ENCODE measurements at places on chromosomes 2 and 18. TPM values are rescaled to one million over a fixed set of nuclear protein-coding genes. Genes with fewer than 3 reads are reported as not detected.

DNA sequence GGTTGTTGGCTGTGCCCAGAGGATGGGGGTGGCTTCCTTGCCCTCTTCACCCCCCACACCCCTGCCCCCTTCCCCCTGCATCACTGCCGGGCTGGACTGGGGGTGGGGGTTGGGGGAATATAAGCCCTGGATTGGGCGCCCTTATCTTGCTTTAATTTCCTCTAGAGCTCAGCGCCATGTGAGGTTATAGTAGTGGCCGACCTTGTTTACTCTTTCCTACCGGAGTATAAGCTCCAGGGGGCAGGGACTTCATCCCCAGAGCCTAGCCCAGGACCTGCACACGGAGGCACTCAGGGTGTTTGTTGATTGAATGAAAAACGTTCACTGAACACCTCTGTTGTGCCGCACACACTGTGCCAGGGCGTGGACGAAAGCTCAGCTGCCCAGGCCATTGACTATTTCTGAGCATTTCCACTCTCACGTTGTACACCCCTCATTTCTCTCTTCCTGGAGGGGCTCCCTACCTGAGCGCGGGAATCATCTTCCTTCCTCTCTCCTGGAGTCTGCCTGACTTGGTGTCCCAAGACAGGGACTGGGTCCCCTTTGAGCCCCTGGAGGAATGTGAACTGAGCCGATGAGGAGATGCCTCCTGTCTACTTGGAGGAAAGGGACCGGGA lies 9.3 kb upstream of the SPATA3 start:
- DNase-seq = no peak

DNA sequence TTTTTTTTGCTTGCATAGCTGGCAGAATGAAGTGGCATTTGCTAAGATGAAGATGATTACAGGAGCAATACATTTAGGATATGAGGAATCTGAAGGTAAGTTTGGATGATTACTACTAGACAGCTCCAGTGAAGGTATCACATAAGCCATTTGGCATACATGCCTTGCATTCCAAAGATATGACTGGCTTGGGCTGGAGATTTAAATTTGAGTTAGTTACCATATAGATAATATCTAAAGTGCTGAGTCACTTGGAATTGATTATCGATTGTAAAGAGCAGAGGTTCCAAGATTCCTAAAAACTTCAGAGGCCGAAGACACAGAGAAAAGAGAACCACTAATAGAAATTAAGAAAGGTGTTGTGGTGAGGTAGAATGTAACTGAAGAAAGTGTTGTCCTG lies 1026.4 kb downstream of the DSC3 start:
- no peak for DNase-seq

GRCh38 chr2:234145057-234145456 lies 94.6 kb downstream of the SPP2 start:
- DNase-seq = no peak

GRCh38 chr18:54776282-54776977 lies 51.8 kb upstream of the RAB27B start:
- peak; percentile 95 for DNase-seq

GRCh38 chr2:155815851-155816250 lies 516.7 kb downstream of the NR4A2 start:
- no peak for DNase-seq

GRCh38 chr18:61388010-61388409 lies 54.8 kb downstream of the CDH20 start:
- no peak for DNase-seq

ABCB11 gene
- polyA plus RNA-seq = 0.21 TPM

DNA sequence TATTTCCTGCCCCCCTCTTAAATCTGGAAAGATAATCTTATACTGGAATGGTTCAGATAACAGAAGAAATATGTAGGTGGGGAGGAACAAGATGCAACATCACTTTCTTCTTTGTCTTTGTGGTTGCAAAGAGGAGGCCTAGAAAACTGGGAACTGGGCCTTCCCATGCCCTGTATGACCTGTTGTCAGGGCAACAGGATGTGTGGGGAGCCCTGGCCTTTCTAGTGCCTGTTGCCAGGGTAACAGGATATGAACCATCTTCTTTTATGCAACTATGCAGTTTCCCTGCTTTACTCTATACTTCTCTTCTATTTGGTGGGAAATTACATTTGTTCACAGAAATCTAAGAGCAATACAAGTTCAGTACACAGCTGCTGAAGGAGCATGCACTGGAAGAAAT lies 79.8 kb upstream of the PDE1A start:
- no peak for DNase-seq

DNA sequence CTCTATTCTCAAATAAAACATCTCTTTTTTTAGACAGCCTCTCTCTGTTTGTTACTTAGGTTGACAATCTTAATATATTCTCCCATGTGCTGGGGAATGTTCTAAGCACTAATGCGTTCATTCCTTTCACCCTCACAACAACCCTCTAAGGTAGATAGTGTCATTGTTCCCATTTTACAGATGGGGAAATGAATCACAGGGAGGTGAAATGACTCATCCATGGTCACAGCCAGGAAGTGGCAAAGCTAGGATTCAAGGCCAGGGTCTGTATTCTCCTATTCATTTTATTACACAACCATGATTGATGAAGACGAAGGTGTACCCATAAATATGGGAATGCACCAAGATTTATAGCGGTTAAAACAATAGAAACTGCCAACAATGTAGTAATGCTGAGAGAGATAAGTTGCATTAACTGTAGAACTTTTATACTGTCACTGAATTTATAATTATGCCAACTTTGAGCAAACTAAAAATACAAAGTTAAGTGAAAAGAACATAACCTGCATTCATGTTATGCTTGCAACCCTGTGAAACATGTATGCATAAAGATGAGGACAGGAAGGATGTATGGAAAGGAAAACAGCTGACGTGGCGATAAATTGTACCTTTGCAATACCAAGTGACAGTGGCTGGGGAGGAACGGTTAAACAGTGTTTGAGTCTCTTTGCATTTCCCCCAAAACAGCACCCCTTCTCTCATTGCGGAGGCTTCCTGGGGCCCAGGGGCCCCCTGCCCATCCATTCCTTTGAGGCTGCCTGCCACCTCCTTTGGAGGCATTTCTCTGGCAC lies 257.7 kb upstream of the AGAP1 start:
- no peak for DNase-seq

UGT1A4 gene
- not detected for polyA plus RNA-seq

DNA sequence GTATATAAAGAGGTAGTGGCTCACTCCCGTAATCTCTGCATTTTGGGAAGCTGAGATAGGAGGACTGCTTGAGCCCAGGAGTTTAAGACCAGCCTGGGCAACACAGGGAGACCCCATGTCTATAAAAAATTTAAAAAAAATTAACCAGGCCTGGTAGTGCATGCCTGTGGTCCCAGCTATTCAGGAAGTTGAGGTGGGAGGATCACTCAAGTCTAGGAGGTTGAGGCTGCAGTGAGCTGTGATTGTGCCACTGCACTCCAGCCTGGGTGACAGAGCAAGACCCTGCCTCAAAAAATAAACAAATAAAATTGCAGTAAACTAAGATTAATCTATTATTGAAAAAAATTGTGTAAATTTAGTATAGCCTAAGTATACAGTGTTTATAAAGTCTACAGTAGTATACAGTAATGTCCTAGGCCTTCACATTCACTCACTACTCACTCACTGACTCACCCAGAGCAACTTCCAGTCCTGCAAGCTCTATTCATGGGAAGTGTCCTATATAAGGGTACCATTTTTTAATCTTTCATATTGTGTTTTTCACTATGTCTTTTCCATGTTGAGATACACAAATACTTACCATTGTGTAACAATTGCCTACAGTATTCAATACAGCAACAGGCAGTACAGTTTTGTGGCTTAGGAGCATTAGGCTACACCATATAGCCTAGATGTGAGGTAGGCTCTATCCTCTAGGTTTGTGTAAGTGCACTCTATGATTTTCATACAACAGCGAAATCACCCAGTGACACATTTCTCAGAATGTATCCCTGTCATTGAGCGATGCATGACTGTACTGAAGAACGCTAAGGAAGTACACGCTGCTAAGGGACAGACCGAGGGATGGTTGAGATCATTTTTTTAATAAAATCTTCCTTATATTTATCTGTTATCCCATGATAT lies 10.4 kb upstream of the MAP4K3 start:
- DNase-seq = no peak

GRCh38 chr18:23306822-23307221 lies 146.3 kb upstream of the RIOK3 start:
- DNase-seq = no peak

LRRC30 gene
- polyA plus RNA-seq = 7.6 TPM

GRCh38 chr18:9835825-9836224 lies 49.9 kb upstream of the TXNDC2 start:
- peak; percentile 69 for DNase-seq

TUBA3E gene
- not detected for polyA plus RNA-seq

GRCh38 chr2:231925303-231926179 lies 655 bp downstream of the NPPC start:
- DNase-seq = peak; percentile 94

GRCh38 chr2:186515376-186515775 lies 29.3 kb downstream of the ZC3H15 start:
- DNase-seq = no peak

DNA sequence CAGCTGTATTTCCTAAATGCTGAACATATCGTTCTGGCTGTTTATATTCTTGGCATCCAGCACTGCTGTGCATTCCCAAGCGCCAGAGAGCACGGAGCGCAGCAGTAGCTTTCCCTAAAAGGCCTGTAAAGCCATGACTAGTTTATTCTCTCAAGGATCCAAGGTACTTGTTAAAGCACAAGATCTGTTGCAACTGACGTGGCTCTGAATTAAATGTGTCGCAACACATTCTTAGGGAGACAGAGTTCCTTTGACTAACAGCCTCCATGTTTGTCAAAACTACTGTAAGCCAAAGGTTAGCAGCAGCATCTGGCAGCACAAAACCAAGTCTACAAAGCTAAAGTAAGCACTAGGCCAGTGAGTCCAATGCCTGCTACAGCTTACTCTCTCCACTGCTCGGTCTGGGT lies 188.6 kb upstream of the FN1 start:
- DNase-seq = peak; percentile 81

DNA sequence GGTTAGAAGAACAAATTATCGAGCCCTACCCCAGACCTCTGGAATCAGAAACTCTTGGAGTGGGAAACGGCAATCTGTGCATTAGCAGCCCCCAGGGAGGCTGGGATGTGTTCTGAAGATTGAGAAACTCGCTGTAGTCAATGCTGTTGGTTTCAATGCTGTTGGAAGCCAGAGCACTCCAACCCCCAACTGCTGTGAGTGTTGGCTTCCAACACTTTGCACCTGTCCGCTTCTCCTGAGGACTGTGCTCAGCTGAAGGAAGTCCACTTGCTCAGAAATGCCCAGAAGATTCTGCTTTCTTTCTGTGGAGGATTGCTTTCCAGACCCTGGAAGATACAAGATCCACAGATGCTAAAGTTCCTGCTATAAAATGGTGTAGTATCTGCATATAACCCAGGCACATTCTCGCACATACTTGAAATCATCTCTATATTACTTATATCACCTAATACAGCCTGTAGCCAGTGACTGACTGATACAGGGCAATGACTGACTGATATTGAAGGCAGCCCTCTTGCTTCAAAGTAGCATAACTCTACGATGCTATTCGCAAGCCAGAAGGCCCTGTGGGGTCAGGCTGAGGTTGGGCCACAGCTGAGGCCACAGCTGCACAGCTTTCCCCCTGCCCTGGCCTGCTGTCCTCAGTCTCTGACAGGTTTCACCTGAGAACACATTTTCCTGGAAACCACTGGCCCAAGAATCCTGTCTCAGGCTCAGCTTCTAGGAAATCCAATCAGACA lies 757.7 kb upstream of the ID2 start:
- no peak for DNase-seq

- DNase-seq = no peak
These were observed 173.3 kb downstream of the PARD3B start for GRCh38 chr2:204718607-204719006.

LGALSL gene
- polyA plus RNA-seq = 25.5 TPM

- no peak for DNase-seq
These were observed 204.1 kb downstream of the ARHGAP15 start for GRCh38 chr2:143333168-143333791.

GRCh38 chr2:143841935-143842334 lies 678.0 kb downstream of the ZEB2 start:
- no peak for DNase-seq

EGR4 gene
- not detected for polyA plus RNA-seq

CCDC142 gene
- polyA plus RNA-seq = 6.9 TPM

DNA sequence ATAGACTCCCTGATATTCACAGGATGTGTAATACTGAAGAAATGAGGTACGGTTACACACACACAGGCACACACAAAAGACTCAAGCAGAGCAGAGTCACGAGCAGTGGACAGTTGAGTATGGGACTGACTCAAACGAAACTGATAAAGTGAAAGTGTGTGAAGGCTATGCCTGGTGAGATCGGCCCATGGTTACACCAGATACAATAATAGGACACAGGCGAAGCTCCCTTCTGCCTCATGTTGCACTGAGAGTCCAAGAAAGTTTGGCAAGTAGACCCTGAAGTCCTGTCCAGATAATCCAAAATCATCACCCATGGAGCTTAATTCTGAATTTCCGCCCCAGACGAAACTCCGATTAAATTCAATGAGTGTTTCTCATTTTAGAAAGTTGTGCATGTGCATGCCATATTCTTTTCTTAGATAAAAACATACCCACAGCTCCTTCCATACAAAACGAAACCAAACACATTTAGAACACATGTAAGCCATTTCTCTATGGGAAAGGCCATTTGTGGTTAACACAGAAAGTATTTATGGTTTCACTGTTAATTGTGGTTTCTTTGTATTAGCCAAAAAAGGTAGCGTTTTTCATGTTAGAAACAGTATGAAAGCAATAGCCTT lies 567.6 kb downstream of the PLCL1 start:
- DNase-seq = peak; percentile 18

- no peak for DNase-seq
These were observed 32.6 kb downstream of the BIN1 start for GRCh38 chr2:127074358-127074757.

DNA sequence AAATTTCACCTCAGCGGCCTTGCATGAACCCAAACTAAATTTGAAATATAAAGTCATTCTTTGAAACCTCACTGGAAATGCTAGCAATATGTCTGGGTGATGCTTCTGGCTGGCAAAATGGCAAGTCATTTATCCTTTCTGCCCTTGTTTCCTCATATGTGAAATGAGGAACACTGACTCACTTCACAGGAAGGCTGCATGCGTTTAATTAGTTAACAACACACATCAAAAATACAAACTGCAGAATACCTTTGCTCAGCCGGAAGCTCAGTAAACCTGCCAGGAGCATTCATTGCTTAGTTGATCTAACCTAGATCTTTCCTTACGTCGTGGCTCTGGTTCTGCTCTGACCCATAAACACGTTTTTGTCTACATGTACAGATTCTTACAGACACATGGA lies 214.2 kb upstream of the ACVR2A start:
- DNase-seq = no peak

Measured in muscle of back (tissue), 13 donors.